ENCODE measurements at places on chromosomes 6 and 20.

- DNase-seq = no peak
These were observed 17.5 kb downstream of the CPNE5 start for GRCh38 chr6:36821581-36822335.

GRCh38 chr6:150651808-150652470 is 52.3 kb downstream of the PLEKHG1 start:
- no peak for DNase-seq

DNA sequence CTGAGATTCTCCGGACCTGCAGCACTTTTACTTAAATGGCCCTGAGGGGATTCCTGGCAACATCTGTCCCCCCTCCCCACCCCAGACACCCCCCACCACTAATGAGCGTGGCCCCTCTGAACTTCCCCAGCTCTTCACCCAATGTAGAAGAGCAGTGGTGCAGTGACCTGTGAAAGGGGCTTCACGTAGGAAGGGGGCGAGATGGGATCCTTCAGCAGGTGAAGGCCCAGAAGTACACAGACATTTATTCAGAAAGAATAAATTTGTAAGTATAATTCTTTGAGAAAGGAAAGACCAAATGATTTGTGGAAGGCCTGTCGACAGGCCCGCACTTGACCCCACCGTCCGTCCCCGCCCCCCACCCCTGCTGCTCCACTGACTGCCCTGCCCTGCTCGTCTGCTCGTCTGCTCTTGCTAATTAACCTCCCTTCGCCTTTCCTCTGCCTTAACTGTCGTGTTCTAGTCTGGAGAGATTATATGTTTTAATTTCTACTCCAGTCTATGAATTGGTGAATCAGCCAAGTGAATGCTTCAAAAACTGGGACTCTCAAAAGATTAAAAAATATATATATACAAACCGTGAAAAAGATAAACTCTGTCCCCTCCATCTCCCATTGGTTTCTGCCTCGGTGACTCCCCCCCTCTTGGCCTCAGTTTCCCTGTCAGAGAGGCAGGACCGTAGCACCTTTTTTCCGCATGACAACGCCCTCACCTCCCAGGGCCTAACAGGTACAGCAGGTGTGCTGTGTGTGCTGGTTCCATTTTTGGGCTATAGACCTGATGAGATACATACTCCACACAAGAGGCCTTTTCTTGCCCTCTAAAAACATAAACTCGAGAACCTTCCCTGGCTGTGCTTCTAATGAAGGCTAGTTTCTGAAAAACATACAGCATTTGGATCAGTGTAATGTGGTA is 49.2 kb downstream of the GNAS start:
- DNase-seq = no peak

GRCh38 chr6:36065916-36066315 is 38.3 kb downstream of the MAPK14 start:
- no peak for DNase-seq

DNA sequence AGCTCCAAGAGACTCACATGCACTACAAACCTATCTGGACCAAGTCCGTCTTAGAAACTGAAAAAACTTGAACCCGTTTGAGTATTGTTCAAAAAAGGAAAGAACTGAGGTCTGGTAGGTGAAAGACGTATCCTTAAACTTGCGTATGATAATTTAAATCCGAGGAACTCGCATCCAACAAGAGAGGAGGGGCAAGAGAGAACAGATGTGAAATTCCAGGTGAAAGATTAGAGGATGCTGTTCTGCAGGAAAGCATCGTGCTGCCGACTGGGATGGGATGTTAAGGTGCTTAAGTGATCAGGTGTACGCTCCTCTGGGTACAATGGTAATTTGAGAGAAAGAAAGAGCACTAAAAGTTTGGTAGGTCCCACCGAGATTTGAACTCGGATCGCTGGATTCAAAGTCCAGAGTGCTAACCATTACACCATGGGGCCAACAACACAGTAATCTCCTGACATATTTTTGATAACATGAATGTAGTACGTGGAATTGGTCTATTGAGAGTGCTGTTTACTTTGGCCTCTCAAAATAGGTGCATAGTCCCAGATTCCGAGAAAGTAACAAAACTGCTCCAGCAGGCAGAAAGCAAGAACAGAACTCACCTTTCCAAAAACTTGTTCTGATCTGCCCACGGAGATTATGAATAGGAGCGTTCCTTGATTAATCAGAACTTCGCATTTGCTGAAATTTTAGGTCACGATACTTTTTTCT is 53.5 kb upstream of the BTN3A2 start:
- DNase-seq = peak; percentile 49

Data from NCI-H1930 (cell line).